ENCODE measurements at places on chromosomes 16 and 17. TPM values are rescaled to one million over a fixed set of nuclear protein-coding genes. Genes with fewer than 3 reads are reported as not detected.

GRCh38 chr16:11009027-11009755 lies 64.8 kb downstream of the CLEC16A start:
- DNase-seq: peak; percentile 82

Gene FN3K
- 4.5 TPM for total RNA-seq

Gene AXIN2
- total RNA-seq: not detected

Gene WNT9B
- not detected for total RNA-seq

- no peak for DNase-seq
Observed at GRCh38 chr16:49972280-49972679, 52.7 kb upstream of the CNEP1R1 start.

DNA sequence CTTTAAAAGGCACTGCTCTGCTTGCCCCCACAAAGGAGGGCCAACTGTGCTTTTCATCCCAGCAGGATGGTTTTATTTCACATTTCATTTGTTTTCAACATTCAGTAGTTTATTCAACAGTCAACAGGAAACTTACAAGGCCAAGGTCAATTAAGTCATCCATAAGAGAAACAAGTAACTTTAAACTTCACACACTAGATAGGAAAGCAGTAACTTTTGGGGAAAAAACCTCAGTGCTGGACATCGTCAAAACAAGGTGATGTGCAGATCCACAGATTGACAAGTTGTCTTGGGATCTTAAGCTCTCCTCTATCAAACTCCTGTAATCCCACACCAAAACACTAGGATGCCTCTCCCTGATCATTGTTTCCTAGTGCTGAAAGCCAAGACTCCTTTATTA lies 18.5 kb downstream of the NFE2L1 start:
- no peak for DNase-seq

GRCh38 chr16:52364500-52364899 lies 182.4 kb downstream of the TOX3 start:
- DNase-seq: no peak

Gene USH1G
- 1.1 TPM for total RNA-seq

- DNase-seq: no peak
Observed at GRCh38 chr16:68695575-68695974, 41.5 kb upstream of the CDH1 start.

DNA sequence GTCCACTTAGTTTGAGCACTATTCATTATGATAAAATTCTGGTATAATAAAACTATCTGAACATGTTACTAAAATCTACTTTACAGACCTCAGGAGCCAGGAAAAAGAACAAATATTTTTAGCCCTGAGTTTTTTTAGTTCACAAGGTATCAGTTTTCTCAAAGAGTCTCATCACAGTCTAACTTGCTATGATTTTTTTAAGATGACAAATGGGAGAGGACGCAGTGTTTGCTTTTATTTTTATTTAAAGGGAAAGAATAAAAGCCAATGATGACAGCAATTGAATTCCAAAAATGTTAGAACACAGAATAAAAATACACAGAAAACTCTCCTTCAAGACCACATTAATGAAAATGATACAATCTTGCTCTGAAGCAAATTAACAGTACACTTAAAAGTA lies 7.4 kb downstream of the MED13 start:
- DNase-seq: no peak

Gene MT1H
- not detected for total RNA-seq

GRCh38 chr17:66619206-66619605 lies 215.7 kb upstream of the CACNG5 start:
- DNase-seq: no peak

Gene GLOD4
- 90.6 TPM for total RNA-seq

GRCh38 chr16:4465977-4466779 lies 8.2 kb downstream of the NMRAL1 start:
- DNase-seq: no peak

- DNase-seq: peak; percentile 5
Observed at GRCh38 chr17:37671028-37671823, 28.0 kb upstream of the DDX52 start.

DNA sequence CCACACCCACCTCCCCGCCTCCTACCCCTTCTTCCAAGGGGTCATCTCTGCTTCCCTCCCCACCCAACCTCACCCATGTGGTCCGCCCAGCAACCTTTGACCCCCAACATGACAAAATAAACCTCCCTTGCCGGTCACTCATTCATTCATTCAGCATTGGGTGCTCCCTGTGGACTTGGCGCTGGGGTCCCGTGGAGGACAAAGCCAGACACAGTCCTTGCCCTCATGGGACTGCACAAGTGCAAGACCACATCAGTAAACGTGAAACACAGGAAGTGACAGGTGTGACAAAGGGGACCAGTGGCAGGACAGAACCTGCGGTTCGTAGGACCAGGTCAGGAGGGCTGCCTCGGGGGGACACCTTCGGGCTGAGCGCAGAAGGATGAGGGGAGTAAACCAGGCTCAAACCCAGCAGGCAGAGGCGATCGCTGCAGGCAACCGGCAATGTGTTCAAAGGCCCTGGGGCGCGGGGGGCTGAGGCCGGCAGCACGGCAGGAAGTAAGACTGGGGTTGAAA lies 185.4 kb downstream of the SEC14L1 start:
- DNase-seq: no peak

Gene PHAF1
- total RNA-seq: 7.6 TPM

DNA sequence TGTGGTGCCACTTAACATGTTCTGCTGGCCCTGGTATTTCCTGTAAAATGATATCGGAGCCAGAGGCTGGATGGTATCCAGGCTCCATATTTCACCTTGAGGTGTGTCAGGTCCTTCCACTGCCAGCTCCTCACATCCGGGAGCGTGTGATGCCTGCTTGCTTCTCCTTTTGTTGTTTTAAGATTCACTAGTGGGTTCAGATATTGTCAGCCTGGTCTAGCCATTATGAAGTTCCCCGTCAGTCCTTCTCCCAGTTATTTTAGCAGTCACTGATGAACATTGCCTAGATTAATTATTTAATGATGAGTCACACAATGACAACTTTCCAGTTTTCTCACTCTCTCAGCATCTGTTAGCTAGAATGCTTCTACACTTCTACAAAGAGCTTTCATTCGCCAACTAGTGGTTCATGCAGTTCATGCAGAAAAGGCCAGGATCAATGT lies 11.3 kb downstream of the DNAAF1 start:
- peak; percentile 72 for DNase-seq

DNA sequence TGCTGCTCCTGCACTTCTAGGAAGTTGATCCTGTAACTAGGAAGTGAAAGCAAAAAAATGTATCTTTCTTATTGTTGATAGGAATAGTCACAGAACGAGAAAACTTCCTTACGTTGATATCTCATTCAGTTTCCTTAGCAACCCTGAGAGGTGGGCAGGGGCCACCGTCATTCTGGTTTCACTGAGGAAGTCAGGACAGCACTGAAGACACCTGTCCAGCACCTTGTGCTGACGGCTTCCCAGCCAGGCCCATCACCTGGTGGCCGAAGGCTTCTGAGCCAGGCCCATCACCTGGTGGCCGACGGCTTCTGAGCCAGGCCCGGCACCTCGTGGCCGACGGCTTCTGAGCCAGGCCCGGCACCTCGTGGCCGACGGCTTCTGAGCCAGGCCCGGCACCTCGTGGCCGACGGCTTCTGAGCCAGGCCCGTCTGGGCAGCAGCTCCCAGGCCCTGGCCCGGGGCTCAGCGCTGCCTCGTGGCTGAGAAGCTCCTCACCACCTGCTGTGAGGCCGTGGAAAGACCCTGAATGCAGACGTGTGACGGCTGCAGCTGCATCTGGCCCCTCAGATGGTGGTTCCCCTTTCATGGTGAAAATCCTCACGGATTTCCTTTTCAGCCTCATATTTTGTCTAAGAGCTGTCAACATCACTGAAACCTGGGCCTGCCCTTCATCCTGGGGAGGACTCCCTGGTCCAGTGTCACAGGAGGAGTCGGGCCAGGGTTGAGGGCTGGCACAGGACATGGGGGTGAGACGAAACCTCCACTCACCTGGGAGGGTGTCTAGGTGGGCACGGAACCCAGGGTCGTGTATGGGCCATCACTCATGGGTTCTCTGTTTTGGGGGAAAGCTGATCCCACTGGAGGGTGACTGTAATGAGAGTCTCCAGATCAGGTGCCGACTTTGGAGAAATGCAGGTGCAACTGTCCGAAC lies 33.0 kb upstream of the ZNF750 start:
- DNase-seq: no peak

- peak; percentile 62 for DNase-seq
Observed at GRCh38 chr17:56319531-56319930, 166.3 kb downstream of the ANKFN1 start.

Gene GRAPL
- total RNA-seq: not detected

DNA sequence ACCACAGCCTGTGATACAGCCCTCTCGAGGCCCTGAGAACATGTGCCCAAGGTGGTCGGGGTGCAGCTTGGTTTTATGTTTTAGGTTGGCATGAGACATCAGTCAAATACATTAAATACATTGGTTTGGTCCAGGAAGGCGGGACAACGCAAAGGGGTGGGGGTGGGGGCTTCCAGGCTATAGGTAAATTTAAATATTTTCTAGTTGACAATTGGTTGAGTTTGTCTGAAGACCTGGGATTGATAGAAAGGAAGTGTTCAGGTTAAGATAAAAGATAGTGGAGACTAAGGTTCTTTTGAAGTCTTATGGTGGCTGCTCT lies 1.2 kb upstream of the ZKSCAN2 start:
- no peak for DNase-seq

GRCh38 chr16:65819136-65819898 lies 547.2 kb upstream of the CDH5 start:
- no peak for DNase-seq

- no peak for DNase-seq
Observed at GRCh38 chr17:63916566-63917185, 2.0 kb downstream of the GH1 start.

DNA sequence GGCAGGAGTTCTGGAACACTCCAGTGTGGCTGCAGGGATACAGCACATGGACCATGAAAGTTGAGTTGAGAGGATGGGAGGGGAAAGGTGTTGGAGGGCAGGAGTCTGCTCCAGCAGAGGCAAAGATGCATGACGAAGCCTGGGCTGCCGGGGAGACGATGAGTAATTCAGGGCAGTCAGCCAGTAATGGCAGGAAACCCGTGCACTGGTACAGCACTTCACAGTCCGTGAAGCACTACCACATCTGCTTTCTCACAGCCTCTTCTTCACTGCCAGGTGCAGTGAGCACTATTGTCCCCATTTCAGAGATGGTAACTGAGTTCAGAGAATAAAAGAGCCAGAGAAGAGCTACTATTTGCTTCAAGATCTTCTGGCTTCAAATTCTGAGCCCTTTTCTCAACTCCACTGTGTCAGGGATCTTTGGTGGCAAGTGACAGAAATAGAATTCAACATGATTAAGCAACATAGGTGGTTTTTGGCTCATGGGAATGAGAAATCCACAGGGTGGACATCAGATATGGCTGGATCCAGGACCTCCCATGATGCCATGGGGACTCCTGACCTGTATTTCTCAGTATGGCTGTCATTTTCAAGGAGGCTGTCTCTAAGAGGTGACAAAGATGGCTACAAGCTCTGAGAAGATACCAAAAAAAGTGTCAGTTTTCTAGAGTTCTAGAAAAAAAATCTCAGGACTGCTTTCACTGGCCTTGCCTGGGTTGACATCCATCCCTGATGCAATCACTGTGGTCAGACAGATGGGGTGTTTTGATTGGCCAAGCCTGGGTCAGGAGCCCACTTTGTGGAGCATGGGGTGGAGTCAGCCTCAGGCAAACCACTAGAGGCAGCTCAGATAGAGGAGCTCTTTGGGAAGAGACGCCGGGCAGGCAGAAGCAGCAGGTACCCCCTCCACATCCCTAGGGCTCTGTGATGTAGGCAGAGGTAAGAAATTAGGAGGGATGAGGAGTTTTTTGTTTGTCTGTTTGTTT lies 24.7 kb downstream of the IL21R start:
- peak; percentile 90 for DNase-seq
